NCI-H748 treated with DMSO at 0.1 percent for 48 hours (cell line): ENCODE measurements at places on chromosomes 1 and 21.

DNA sequence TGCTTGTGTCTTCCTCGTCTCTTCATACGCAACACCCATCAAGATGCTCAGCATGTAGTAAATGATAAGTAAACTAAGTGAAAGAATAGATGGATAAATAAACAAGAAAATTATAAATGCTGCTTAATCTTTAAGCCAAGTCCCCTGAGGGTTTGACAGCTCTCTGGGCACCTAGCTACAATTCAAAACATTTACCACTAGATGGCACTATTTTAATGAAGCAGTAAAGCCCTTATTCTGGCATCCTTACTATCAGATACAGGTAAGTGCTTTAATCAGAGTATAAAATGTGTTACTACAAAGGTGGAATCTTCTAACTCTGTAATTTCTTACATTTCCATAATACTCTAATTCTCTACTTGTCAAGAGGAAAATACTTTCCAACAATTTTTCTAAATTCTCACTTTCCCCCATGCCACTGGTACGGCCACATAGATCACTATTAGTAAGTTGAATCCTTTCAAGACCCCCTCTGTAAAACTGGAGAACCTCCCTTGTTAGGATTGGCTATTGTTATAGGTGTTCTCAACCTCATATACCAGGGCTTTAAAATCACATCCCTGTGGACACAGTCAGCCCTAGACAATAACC lies 137.8 kb downstream of the BARHL2 start:
- peak; percentile 46 for DNase-seq

GRCh38 chr1:24526045-24526444 lies 23.4 kb downstream of the RCAN3 start:
- no peak for DNase-seq

DNA sequence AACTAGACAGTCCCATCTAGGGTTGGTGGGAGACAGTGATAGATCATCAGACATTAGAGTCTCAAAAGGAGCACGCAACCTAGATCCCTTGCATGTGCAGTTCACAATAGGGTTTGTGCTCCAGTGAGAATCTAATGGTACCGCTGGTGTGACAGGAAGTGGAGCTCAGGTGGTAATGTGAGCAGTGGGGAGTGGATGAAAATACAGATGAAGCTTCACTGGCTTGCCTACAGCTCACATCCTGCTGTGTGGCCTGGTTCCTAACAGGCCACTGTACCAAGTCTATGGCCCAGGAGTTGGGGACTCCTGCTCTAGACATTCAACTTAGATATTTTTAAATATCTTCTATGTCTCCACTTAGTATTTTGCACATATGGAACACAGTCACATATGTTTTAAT lies 231.1 kb upstream of the NRIP1 start:
- no peak for DNase-seq

- DNase-seq: no peak
Observed at GRCh38 chr1:110150330-110151174, at the start of gene SLC6A17. Gene SLC6A17 (plus strand): TSS chr1:110150494. CDS start chr1:110166930, 16,436 bp downstream.

DNA sequence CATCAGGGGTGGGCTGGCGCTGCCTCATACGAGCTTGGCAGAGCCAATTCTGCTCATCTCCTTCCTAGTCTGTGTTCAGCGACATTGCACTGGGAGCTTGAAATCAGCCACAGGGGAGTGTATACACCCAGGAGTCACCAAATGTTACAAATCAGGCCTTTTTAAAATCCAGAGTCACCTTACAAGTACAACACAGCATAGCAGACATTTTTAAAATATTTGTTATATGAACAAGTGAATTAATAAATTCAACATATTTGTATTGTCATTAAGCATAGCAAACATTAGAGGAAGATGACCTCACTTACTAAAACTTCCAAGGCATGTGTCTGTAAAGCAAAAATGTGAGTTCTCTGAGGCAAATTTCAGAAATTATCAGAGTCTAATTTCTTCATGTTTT lies 210.0 kb downstream of the HLX start:
- DNase-seq: no peak

GRCh38 chr21:45726438-45726837 lies 82.9 kb downstream of the PCBP3 start:
- DNase-seq: no peak

GRCh38 chr1:162549001-162549400 lies 12.5 kb upstream of the UAP1 start:
- no peak for DNase-seq

- no peak for DNase-seq
Observed at GRCh38 chr1:234856845-234857245, 246.9 kb upstream of the IRF2BP2 start.

GRCh38 chr1:17561561-17561985 lies 22.1 kb downstream of the ARHGEF10L start:
- no peak for DNase-seq

GRCh38 chr1:65830306-65830705 lies 37.6 kb downstream of the PDE4B start:
- DNase-seq: no peak

GRCh38 chr1:7586031-7586941 lies 184.8 kb upstream of the VAMP3 start:
- no peak for DNase-seq

GRCh38 chr1:119462964-119463363 lies 44.0 kb upstream of the HSD3B1 start:
- DNase-seq: no peak

DNA sequence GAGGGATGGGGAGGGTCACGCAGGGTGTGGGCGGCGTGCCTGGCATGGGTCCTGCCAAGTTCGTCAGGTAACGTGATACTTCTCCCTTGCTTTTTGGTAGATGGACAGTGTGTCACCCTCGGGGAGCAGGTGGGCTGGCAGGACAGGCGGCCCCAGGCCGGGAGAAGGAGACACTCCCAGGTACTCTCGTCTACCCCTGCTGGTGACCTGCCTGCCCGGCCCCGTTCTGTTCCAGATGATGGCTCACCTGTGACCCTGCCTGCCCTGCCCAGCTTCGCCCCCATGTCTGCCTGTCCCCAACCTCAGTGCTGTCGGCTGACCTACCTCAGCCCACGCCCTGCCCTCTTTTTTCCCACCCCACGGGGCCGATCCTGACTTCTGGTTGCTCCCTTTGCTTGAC lies 144.7 kb downstream of the PCBP3 start:
- DNase-seq: no peak

DNA sequence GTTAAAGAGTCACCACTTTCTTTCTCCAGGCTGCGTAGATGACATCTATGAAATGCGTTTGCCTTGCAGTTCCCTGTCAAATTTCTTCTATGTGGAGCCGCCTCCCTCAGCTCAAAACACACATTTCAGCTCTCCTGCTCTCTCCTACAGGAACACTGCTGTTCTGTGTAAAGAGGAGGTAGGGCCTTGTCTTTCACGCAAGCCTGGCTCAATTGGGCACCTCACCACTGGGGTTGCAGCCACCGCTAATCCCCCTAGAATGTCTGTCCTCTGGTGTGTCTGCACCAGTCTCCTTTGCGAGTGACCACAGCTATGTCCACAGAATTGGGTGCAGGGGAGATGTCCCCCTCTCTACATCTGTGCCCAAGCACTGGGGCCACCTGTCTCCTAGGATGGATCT lies 31.8 kb upstream of the CFHR4 start:
- no peak for DNase-seq

DNA sequence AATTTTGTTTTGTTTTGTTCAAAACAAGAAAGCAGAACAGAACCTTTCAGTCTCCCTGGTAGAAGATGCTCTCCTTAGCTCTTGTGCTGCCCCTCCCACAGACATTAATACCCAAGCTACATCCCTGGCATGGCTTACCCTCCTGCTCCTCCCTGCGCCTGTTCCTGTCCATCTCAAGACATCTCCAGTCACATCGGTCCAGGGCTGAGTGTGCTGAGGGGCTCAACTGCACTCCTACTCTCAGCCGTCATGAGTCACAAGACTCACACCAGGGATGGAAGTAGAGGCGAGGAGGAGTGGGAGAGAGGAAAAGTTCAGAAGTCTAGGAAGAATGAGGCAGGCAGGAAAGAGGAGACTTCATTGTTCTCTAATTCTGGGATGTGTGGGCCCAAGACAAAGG lies 9.2 kb upstream of the TACSTD2 start:
- no peak for DNase-seq

DNA sequence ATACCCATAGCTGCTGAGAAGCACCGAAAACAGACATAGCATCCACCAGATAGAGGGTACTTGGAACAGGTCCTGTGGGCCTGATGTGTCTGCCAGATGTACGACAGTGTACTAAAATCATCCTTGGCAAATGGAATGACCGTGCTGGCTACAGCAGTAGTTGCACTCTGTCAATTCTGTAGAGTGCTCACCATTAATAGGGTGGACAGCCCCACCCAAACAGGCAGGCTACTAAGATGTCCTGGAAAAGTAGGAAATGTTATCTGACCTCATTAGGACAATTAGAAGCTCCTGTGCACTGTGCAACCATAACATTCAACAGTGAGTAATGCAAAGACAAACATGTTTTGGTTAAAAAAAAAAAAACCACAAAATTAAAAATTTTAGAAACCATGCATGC lies 106.2 kb downstream of the PTPN14 start:
- no peak for DNase-seq

DNA sequence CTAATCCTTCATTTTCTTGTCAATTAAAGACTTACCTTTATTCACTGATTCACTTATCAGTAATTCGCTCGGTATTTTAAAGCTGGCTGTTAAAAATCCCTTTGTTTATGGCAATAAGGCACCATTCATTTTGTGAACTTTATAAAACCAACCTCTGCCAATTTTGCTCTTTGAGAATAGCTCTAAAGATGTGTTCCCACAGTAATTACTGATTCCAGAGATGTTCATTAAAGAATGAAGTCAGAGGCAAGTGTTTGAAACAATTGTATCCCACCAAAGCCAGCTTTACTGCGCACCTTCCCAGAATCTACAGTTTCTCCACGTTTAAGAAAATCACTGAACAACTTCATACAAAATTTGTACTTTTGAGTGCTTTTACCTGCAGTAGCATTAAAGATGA lies 424.5 kb downstream of the USP25 start:
- no peak for DNase-seq
